ENCODE measurements at places on chromosomes 3 and 15. TPM values are rescaled to one million over a fixed set of nuclear protein-coding genes. Genes with fewer than 3 reads are reported as not detected.

The FETUB gene
- not detected for total RNA-seq

DNA sequence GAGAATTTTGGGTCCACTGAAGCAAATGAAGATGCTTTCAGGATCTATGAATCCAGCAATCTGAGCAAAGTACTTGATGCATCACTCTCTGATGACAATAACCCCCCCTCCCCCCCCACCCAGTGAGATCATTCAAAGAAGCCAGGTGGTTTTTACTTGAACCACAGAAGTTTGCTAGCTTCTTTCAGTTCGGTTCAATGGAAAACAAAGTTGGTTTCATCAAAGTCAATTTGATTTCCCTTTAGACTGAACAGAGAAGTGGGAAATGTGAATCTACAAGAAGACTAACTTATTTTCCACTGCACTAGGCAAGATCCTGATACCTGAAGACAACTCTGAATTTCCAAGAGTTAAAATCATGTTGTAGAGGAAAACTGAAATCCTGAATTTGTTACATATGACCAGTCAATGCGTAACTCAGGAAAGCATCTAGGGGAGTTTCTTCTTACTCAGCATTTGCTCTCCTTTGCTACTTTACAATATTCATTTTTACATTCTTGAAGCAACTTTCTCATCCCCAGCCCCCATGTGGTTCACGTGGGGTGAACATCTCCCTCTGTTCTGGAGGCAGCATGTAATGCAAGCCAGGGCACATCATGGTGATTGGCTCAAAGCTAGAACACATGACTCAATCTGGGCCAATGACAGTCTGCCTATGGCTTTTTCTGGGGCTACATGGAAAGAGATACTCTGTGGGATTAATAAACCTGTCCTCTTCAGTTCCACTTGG, 572.6 kb downstream of the FOXP1 start:
- no peak for DNase-seq

- DNase-seq = no peak
These were observed 110.5 kb upstream of the BFSP2 start for GRCh38 chr3:133289322-133289721.

The COL6A6 gene
- 2.2 TPM for total RNA-seq

The TM6SF1 gene
- total RNA-seq = 5.0 TPM

DNA sequence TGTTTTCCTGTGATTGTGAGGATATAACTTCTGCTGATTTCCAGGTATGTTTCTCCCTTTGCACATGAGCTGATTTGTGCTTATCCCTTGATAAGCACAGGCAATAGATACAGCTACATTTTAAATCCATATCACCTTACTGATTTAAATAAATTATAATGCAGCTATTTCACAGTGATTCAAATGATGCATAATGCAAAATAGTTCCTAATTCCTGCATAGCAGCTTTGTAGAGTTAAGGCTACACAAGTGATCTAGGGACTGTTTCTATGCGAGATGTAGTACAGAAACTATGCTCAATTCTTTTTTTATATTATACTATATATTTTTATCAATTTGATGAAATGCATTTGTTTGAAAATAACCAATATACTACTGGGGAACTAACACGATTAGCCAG, 334.2 kb downstream of the LRTM1 start:
- no peak for DNase-seq

DNA sequence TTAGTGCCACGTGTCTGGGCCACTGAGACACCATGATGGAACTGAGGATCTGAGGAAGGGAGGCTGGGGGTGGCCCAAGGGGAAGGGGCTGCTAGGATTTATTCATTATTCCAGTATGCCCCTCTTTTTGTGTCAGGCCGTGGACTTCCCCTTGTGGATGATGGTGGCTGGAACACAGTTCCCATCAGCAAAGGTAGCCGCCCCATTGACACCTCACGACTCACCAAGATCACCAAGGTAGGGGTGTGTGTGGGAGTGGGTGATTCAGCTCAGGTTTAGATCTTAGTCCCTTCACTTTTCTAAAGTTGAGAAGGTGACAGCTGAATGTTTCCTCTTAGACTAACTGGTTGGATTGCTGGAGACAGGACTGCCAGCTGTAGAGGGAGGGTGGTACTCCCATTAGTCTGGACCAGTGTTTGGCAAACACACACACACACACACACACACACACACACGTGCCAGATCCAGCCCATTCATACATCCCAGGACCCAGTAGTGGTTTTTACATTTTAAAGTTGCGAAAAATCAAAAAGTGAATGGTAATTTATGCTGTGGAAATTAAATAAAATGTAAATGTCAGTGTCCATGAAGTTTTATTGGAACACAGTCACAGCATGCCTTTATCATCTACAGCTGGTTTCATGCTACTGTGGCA, 11.4 kb downstream of the EIF4G1 start:
- DNase-seq = no peak

The C3orf52 gene
- 1.8 TPM for total RNA-seq

GRCh38 chr15:80059786-80060355, 395 bp downstream of the ZFAND6 start:
- no peak for DNase-seq

GRCh38 chr3:116425126-116425525, 20.2 kb downstream of the LSAMP start:
- no peak for DNase-seq

- no peak for DNase-seq
These were observed 269.0 kb upstream of the CRBN start for GRCh38 chr3:3448468-3448867.

DNA sequence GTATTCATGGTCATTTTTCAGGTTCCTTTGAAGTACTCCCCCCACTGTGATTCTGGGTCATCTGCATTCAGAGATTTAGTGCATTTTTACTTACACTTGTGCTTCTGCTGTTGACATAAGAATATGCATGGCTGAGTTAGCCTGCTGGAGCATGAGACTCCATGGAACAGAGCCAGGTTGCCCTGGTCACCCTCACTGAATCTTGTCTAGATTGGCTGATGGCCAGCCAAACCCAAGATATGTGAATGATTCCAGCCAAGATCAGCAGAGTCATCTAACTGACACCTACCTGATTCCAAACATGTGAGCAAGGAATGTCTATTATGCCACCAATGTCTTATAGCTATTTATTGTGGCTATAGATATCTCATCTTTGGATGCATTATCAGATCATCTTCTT, 25.1 kb downstream of the DTWD1 start:
- peak; percentile 54 for DNase-seq

DNA sequence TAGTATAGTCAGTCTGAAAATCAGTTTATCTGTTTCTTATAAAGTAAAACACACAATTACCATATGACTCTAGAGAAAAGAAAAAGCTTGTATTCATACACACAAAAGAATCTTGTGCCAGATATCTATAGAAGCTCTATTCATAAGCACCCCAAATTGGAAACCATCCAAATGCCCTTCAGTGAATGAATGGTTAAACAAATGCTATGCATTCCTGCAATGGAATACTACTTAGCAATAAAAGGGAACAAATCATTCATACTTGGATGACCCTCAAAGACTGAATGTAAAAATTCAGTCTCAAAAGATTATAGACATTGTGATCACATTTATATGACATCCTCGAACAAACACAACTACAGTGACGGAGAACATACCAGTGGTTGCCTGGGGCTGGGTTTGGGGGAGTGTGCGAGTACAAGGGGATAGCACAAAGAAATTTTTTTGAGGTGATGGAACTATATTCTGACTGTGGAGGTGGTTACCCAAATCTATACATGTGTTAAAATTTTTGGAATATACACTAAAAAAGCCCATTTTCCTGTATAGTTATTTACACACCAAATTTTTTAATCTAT, 680.6 kb downstream of the NTRK3 start:
- DNase-seq = no peak

GRCh38 chr3:131602011-131602779, 99.4 kb upstream of the MRPL3 start:
- DNase-seq = no peak

GRCh38 chr3:52420388-52420787, 24.5 kb downstream of the SEMA3G start:
- DNase-seq = no peak

The KCNH8 gene
- 0.14 TPM for total RNA-seq

The TP63 gene
- total RNA-seq = not detected

GRCh38 chr15:94324117-94324826, 92.9 kb downstream of the MCTP2 start:
- no peak for DNase-seq

The VILL gene
- total RNA-seq = 4.4 TPM

The EPB42 gene
- total RNA-seq = 0.57 TPM

GRCh38 chr15:93141371-93141794, 52.4 kb upstream of the RGMA start:
- no peak for DNase-seq

DNA sequence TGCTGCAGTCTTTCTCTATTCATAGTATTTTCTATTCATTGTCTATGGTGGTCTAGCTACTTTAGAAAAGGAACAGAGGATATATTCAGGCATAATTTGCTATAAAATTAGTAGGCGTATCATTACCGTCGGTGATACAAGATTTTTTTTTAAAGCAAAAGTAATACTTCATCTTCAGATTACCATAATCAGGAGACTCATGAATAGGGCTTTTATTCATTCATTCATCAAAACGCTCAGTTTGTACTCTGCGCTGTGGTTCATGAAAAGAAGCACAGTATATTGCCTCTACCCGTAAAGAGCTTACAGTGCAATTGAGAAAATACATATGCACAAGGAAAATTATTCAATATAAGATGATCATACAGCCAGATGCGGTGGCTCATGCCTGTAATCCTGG, 136.7 kb upstream of the CHRM5 start:
- DNase-seq = no peak

- no peak for DNase-seq
These were observed 5.8 kb downstream of the HSPBAP1 start for GRCh38 chr3:122787872-122788271.

DNA sequence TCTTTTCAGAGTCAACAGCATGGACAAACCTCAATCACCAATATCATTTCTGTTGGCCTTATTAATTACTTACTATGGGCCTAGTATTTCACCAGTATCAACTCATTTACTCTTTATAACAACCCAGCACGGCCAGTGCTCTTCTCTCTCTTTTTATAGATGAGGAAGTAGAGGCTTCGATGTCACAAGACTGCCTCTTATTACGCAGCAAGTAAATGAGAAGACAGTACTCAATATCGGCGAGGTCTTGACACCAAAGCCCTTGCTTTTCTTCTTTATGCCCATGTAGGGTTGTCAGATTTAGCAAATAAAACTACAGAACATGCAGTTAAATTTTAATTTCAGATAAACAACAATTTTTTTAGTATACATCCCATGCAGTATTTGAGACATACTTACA, 99.0 kb upstream of the KCNMB2 start:
- no peak for DNase-seq

DNA sequence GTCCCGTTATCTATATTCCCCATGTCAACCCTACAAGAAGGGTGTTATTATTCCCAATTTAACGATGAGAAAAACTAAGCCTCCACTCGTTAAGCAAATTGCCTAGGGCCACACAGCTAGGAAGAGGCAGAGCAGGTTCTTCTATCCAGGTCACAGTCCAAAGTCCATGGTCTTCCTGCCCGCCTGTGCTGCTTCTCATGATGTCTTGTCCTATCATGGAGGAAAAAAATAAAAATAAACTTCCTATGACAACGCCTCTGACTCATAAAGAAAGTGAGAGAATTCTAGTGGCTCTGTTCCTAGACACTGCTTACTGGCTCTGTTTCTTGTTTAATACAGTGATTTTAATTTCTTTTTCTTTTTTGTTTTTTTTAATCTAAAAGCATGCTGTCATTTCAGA, 9.7 kb downstream of the COL8A1 start:
- no peak for DNase-seq

- no peak for DNase-seq
These were observed 39.7 kb downstream of the PGPEP1L start for GRCh38 chr15:98967916-98968315.

GRCh38 chr3:52172262-52172757, 18.1 kb upstream of the POC1A start:
- DNase-seq = no peak

- DNase-seq = no peak
These were observed 765.3 kb downstream of the TBL1XR1 start for GRCh38 chr3:176431991-176432390.

- no peak for DNase-seq
These were observed 29.1 kb upstream of the MAN2C1 start for GRCh38 chr15:75397494-75397893.

GRCh38 chr3:58307639-58308215, 1.4 kb downstream of the HTD2 start:
- DNase-seq = no peak

DNA sequence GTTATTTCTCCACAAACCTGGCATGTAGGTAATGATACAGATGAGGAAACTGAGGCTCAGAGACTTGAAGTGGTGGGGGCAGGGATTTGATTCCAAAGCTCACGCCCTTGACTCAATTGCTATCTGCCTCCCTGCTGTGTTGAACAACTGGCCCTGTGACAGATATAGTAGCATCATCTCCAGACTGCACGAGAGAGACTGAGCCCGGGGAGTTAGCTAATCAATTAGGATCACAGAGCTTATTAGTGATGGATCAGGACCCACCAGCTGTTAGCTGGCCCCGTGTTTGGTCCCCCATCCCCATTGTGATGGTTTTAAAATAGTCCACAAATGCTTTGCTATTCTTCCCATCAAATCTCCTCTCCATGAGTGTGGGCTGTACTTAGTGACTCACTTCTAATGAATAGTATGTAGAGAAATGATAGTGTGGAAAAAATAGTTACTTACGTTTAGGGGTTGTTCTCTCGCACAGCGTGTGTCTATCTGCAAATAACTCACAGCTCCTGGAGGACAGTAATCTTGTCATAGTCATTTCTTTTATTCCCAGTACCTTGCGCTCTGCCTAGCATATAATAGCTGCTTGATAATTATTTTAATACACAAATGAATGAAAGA, 74.4 kb upstream of the KLF13 start:
- DNase-seq = no peak

DNA sequence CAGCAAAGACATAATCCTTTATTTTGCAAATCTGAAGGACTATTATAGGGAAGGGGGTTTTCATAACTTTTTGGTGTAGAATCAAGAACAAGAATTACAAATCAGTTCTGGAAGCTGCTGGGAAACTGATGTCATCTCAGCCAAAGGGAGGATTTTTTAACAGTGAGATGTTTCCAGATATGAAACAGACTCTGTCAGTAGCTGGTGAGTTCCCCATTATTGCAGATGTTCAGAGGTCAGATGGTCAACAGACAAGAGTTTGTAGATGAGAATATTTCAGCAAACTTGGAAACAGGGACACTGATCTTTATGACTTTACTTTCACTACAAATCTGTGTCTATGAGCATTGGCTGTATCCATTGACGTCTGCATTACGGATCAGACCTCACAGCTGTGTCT, 71.9 kb upstream of the LPP start:
- DNase-seq = no peak

GRCh38 chr3:12553921-12554391, 2.9 kb upstream of the MKRN2 start:
- peak; percentile 59 for DNase-seq

The NOX5 gene
- not detected for total RNA-seq

The SQOR gene
- 21.5 TPM for total RNA-seq

The MORC1 gene
- total RNA-seq = not detected

The ACTRT3 gene
- 0.84 TPM for total RNA-seq

The MUC20 gene
- 4.6 TPM for total RNA-seq

The GOLGA6L4 gene
- 0.57 TPM for total RNA-seq

The SERINC4 gene
- 0.30 TPM for total RNA-seq
